ENCODE measurements at places on chromosomes 12 and 14. TPM values are rescaled to one million over a fixed set of nuclear protein-coding genes. Genes with fewer than 3 reads are reported as not detected.
A peak's percentile ranks its signal among the peaks of the same experiment; 100 is the strongest.

- no peak for DNase-seq
These were observed 27.6 kb downstream of the TRIM9 start for GRCh38 chr14:51067295-51067694.

GRCh38 chr12:87930033-87930432 lies 99.2 kb downstream of the C12orf50 start:
- no peak for DNase-seq

- no peak for DNase-seq
These were observed 4.8 kb downstream of the HOXC5 start for GRCh38 chr12:54037360-54038283.

DNA sequence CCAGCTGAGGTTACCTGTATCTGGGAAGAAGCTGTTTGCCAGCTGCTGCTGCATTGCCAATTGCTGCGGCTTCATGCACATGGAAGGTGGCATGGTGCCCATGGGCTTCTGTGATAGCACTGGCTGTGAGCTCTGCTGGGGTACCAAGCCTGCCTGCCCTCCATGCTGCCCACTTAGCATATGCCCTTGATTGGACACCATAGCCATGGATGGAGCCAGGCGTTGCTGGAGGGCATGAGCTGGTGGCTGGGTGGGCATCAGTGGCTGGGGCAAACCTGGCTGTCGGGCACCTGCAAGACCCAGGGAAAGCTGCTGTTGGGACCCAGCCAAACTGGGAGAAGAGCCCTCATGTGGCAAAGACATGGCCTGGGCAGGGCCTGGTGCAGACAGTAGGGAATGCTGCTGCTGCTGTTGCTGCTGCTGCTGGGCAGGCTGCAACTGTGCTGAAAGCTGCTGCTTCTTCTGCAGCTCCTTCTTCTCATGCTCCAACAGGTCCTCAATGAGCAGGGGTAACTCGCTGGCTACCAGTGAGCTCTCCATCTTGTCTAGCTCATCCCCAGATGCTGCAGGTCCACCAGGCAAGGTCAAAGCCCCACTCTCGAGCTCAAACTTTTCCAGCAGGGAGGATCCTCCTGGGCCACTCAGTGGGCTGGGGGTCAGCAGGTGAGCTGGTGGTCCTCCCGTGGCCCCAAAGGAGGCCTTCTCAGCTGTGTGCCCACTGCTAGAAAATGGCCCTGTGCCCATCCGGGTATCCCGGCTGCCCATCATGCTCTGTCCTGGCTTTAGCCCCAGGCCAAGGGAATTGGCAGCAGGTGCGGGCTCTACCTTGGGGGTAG lies 18.8 kb upstream of the PRKAG1 start:
- no peak for DNase-seq

- peak; percentile 55 for DNase-seq
These were observed at the start of gene RTN1 for GRCh38 chr14:59870277-59871165. Gene RTN1 (minus strand): TSS chr14:59870776. CDS start chr14:59870630, 146 bp downstream.

The CLEC4D gene
- total RNA-seq: not detected

The KRT79 gene
- total RNA-seq: 0.16 TPM

DNA sequence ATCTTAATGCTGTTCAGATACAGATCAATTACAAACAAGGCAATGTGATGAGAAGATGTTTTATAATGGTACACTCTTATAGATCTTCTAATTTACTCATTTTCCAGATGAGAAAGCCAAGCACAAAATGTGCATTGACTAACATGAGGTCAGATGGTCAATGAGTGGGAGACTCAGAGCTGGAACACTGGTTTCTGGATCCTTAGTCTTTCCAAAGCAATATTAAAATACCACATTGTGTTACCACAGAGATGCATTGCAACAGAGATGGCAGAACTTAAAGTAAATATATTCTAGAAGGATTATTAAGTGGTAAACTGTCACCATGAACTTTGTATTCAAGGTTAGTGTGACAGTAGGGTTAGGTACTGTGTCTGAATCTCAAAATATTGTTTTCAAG lies 113.6 kb downstream of the SLC15A5 start:
- no peak for DNase-seq

DNA sequence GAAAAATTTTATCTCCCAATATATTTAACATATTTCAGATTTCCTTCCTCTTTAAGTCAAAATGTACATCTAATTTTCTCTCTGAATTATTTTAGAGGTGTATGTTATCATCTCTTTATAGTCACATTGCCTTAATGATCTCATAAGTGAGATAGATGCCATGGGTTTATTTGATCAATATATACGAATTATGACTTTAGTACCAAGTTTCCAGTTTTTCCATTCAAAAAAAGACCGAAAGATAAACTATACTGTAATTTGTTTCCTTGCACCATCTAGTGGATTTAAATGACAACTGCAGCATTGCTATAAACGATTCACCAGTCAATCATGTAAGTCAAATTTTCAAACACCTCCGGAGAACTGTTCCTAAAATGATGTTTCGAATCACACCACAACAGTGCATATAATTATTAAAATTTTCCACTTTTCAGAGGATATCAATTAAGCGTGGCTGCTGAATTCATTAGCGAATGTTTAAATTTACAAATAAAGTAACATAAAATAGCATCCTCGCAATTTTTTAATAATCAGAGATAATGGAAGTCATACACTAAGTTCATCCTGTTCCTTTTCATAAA lies 419 bp upstream of the ATXN7L3B start:
- no peak for DNase-seq
